ENCODE measurements at places on chromosomes 5 and 9.
A peak's percentile ranks its signal among the peaks of the same experiment; 100 is the strongest.

DNA sequence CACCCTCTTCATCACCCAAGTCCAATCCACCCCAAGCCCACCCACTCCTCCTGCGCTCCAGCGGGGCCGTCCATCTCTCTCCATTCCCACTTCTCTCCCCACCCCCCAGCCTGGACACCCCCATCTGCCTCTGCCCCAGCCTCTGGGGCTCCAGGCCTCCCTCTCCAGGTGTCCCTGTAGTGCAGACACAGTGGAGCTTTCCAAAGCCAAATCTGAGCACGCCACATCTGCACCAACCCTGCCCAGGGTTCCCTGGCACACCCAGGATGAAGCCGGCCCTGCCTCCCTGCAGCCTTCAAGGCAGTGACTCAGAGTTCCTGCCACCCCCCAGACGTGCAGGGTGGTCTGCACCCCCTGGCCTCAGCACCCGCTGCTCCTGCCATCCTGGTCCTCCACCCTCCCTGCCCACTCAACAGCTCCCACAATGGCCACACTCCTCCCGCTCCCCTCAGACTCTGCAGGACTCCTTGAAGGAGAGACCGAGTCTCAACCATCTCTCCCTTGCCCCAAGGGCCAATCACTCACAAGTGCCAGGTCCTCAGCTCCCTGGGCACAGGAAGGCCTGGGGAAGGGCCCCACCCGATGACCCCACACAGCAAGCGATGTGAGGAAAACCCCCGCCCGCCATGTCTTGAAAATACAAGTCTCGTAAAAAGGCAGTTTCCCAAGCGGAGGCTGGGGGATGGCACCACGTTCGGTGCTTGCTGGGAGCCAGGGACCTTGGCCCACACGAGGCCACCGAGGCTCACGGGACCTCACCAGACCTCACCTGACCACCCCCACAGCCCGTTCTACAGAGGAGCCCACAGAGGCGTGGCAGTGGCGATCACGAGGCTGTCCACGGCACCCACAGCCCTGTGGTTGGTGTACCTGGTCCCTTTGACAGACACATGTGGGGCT, 22.2 kb downstream of the VAV2 start:
- DNase-seq, result no peak

DNA sequence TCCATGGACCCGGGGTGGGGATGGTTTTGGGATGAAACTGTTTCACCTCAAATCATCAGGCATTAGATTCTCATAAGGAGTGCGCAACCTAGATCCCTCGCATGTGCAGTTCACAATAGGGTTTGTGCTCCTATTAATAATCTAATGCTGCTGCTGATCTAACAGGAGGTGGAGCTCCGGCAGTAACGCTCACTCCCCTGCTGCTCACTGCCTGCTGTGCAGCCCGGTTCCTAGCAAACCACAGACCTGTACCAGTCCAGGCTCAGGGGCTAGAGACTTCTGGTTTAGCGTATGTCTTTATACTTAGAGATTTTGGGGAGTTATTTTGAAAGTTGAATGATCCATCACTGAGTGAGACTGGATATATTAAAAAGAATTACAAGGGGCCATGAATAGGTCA, 50.2 kb downstream of the RICTOR start:
- no peak for DNase-seq

GRCh38 chr5:162529886-162530285, 462.3 kb downstream of the GABRG2 start:
- no peak for DNase-seq

DNA sequence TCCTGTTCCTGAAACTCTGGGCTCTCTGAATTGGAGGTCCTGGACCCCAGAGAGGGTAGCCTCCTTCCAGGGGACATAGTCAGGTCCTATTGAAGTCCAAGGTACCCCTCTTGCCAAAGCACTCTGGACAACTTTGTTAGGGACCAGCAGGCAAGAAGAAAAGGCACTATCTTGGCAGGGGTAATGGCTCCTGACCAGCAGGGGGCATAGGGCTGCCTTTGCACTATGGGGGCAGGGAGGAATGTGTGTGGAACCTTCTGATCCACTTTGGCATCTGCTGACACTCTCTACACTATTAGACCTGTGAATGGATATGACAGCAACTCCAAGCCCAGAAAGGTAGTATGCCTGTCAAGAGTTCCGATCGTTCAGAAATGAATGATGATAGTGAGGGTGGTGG, 179.0 kb upstream of the CD180 start:
- DNase-seq, result no peak

- DNase-seq, result peak; percentile 56
Measured at GRCh38 chr9:133619791-133620190, 10.6 kb upstream of the FAM163B start.

DNA sequence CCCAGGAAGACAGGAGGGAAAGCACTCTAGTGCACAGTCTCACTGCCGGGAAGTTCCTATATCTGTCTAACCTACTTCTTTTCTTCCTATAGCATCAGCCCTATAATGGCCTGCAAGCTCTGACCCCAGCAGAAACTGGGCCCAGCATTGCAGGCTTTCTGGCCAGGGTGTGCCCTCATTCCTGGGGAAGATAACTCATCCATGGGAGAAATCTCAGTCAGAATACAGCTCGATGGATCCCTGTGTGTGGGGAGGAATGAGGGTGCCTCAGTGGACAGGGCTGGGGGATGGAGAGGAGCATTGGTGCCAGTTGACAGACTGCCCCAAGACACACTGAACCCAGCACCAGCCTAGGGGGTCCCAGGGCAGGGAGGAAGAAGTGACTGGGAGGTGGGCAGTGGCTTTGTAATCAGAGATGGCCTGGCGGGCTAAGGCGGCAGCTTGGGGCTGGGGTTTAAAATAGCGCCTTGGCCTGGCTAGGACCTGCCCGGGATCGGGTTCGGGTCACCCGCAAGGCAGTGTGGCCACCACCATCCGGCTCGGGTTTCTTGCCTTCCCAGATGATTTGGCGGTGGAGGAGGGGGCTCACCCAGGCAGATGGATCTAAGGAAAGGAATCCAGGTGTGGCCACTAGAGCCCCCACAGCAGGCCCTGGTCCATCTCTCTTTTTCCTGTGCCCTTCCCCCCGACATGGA, 7.6 kb upstream of the CXXC5 start:
- DNase-seq, result no peak

DNA sequence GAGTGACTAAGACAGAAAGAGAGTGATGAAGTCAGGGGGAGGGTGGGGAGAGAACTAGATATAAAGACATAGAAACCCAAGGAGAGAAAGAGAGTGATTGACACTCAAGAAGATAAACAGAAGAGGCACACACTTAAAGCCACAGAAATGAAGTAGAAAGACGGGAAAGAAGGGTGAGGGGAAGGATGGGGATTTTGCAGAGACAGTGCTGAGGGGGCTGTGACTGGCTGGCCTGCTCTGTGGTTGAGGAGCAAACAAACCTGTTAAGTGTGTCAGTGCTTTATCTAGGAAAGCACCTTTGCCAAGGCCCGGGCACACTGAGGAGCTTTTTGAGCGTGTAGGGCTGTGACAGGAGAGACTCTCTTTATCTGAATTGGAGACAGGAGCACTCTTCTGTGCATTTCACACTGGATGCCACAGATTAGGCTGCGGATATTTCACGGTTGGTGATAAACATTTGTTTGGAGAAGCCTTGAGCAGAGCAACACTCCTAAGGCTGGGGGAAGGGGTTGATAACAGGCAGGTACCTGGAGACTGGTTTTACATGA, 109.1 kb downstream of the DOCK2 start:
- DNase-seq, result no peak

GRCh38 chr5:102223542-102224477, 72.3 kb downstream of the SLCO4C1 start:
- DNase-seq, result peak; percentile 41

DNA sequence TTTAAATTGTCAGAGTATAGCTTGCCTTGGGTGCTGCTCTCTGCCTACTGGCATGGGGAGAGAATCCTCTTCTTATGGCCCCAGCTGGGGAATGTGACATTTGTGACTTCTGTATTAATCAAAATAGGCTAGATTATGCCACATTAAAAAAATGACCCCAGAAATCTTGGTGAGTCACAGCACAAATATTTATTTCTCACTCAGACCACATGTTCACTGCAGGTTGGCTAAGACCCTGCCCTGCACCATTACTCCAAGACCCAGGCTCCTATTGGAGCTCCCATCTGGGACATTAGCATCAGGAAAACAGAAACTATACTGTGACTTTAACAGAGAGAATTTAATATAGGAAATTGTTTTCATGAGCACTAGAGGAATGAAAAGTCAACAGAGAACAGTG, 16.6 kb upstream of the WHRN start:
- no peak for DNase-seq

DNA sequence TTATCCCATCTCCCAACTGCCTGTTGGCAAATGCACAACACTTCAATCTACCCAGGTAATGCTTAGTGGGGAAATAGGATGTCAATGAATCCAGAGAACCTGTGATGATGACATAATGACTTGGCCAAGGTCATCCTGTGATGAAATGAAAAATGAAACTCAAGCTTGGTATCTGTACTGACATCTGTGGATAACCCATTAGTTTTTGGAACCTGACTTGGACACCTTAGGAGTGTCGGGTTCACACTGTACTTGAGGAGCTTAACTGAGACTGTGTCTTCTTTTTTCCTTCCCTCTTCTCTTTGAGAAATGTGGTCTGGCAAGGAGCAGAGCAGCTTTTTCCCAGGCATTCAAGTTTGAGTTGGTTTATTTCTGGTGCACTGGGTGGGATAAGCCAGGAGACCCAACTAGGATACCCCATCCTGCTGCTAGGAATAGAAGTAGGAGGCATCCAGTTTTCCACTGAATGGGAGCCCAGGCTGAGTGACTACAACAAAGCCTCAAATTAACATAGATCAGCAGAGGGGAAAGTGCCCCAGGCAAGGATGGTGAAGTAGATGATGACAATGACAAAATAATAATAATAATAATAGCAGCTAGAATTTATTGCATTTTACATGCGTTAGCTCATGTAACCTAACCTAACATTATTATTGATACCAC, 72.1 kb downstream of the ADRB2 start:
- no peak for DNase-seq

- no peak for DNase-seq
Measured at GRCh38 chr5:112002376-112002775, 245.4 kb upstream of the NREP start.

DNA sequence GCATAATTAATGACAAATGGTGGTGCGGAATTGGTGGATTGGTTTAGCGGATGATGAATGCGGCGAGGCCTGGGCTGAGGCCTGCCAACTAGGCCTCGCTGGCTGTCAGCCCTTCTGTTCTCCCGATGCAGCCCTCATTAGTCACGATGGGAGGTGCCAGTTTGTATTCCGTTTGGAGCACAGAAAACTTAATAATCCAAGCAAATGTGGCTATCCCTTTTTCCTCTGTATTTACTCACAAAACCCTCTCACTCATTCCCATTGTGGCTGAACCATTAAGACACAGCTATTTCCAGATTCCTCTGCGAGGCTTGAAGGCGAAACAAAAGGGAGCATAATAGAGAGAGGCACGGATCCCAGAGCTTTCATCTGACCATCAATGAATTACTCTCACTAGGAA, 114.3 kb downstream of the MVB12B start:
- DNase-seq, result no peak

DNA sequence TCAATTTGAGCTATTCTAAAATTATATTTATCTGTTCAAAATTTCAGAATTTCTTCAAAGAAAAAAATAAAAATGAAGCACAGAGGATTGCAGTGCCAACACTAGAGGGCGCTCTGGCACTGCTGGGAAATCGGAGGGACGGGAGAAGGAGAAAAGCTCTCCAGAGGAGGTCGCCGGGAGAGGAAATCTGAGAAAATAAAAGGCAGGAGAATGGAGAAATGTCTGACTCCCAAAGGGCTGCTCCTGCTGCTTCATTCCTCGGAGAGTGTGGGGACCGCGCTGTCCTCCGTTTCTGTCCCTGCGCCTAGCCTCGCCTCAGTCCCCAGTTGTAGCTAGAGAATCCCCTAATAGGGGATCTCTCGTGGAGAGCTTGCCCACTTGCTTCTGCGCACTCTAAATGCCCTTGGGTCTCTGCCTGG, 40.0 kb upstream of the ARSB start:
- DNase-seq, result peak; percentile 58

- DNase-seq, result peak; percentile 5
Measured at GRCh38 chr9:99867968-99868367, 38.5 kb upstream of the STX17 start.

- no peak for DNase-seq
Measured at GRCh38 chr9:133385452-133385851, 9.3 kb downstream of the STKLD1 start.

DNA sequence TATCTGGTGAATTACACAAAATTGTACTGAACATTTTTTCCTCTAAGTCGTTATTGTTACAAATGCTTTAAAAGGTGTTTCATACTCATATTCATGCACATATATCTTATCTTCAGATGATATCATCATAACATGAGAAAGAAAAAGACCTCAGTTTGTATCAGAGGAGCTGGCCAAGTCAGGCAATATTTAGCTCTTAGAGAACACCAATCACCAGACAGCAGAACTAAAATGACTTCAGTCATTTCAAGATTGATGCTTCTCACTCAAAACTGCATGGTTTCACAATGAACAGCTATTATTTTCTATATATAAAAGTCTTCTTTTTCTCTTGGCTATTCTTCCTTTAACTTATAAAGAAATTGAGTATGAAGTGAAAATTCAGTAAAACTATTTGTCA, 44.6 kb downstream of the TSSK1B start:
- no peak for DNase-seq

DNA sequence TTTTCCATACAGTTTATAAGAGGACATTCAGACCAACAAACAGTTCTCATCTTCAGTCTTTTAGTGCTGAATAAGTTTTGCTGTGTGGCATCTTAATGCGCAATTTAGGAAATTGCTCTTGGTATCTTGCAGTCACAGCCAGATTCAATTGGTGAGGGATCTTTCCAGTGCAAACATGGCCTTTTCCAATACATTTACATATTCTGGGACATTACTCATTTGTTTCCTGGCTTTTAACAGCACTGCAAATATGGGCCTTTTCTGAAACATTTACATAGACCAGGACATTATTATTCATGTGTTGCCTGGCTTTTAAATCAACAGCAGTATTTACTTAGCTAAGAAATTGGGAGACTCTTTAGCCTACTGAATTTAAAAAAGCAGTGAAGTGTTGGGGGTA, 22.7 kb downstream of the ANKRD33B start:
- no peak for DNase-seq

DNA sequence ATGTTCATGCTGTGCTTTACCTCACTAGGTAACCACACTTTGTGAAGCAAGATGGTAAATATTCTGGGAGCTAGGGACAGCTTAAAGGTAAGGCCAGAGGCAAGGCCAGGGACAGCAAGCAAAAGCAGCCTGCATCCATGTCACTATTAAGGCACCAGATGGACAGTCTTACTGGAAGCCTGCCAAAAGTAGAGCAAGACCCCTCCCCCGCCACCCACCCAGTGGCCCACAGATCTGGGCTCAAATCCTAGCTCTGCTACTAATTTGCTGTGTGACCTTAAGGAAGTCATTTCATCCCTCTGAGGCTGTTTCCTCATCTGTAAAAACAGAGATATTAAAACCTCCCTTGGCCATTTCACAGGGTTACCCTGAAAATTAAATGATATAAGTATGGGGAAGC, 13.2 kb upstream of the ERMP1 start:
- no peak for DNase-seq
